Prostate gland (tissue), 2 donors: ENCODE measurements at places on chromosomes 16 and 17. TPM values are rescaled to one million over a fixed set of nuclear protein-coding genes. Genes with fewer than 3 reads are reported as not detected.

GRCh38 chr16:15509593-15510535 is 75.5 kb downstream of the BMERB1 start:
- no peaks in the 10 kb centered on the region for H3K27me3 ChIP-seq
- H3K4me3 ChIP-seq: no peak overlapping the region
- no peak overlapping the region for H3K27ac ChIP-seq

- no peaks in the 10 kb centered on the region for H3K4me1 ChIP-seq
- H3K27ac ChIP-seq: no peak overlapping the region
- DNase-seq: no peak
These were observed 579 bp upstream of the KRTAP9-6 start for GRCh38 chr17:41264599-41264998.

GRCh38 chr17:19702217-19702641 is 14.2 kb downstream of the SLC47A2 start:
- H3K4me1 ChIP-seq: no peaks in the 10 kb centered on the region
- DNase-seq: no peak
- H3K4me3 ChIP-seq: no peak overlapping the region
- H3K36me3 ChIP-seq: no peaks in the 10 kb centered on the region

DNA sequence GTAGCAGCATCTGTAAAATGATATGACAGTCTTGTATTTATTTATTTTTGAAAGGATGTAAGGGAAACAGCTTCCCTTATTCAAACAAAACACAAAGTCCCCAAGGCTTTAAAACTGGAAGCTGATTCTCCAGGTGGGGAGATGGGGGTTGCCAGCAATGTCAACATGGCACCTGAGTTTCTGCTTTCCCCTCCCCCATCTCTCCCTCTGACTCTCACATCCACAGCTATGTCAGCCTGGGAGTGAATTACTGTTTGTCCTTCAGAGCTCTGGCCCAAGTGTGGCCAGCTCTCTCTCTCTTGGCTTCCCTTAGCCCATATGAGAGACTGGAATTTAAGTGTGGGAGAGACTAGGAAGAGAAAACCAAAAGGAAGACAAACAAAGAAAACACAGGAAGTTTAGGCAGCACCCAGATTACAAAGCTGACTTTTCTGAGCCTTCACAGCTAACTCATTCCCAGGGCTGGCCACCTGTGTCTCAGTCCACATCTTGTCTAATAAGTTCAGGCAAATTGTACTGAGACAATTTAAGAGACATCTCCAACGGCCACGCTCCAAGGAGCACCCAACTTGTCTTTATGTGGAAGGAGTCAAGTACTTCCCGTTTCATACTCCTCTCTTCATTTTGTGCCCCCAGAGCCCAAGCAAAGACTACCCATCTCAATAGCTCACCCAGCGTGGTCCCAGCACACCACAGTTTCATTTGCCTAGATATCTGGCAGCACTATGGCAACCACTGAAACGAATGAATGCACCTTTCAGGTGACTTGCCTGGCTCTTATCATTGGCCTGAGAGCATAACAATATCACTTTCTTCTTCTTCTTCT is 69.2 kb downstream of the SOX9 start:
- H3K36me3 ChIP-seq: no peaks in the 10 kb centered on the region
- DNase-seq: no peak
- no peak overlapping the region for H3K27ac ChIP-seq

DNA sequence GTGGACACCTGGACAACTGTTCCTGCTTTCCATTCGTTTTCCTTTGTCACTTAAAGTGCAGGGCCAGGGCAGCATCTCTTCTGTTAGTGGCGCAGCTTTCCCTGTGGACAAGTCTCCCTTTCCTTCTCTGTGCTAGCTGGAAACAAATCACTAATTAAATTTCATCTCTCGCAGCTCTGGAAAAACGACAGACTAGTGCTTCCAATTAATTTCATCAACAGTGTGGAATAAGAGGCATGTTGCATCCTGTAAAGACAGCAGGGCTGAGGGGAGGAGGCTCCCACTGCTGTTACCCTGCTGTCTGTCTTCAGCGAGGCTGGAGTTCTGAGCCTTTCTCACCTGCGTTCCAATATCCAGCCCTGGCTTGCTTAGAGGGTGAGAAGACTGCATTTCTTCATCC is 352.1 kb upstream of the HSBP1 start:
- no peaks in the 10 kb centered on the region for H3K27me3 ChIP-seq
- no peaks in the 10 kb centered on the region for H3K36me3 ChIP-seq
- H3K4me1 ChIP-seq: no peaks in the 10 kb centered on the region
- DNase-seq: no peak
- H3K27ac ChIP-seq: no peak overlapping the region

DNA sequence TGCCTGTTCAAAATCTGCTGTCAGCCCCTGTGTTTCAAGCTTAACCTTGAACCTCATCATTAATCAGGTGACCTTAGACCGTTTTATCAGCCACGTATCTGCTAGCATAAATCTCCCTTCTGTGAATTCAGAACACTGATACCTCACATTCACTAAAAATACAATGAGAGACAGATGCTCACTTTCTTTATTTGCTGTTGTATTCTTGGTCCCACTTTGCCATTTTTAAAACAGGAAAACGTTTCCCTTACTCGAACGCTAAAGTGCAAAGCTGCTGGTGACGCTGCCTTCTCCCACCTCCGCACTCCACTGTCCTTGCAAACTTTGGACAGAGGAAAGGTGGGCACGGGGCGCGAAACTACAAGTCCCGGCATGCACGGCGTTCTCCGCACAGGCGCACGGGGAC is 220 bp upstream of the ARHGAP44 start:
- peak overlapping the region; percentile 65 for H3K4me3 ChIP-seq
- peak overlapping the region; percentile 71 for H3K27ac ChIP-seq
- no peaks in the 10 kb centered on the region for H3K4me1 ChIP-seq
- DNase-seq: no peak
- H3K27me3 ChIP-seq: no peaks in the 10 kb centered on the region

DNA sequence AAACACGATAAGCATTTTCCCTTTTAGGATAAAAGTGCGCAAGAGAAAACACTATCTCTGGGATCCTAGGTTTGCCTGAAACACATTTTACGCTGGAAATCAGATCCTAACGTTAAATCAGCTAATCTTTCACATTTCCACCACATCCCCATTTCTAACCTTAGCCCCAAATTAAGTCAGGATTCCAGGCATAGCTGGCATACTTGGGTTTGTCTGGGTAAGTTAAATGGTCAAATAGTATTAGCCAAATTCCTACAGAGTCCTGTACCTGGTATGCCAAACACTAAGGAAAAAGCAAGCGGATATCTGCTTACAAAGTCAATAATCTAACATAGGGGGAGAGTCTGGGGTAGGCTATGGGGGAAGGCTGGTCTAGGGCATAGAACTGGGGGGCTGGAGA is 557.4 kb upstream of the ZFHX3 start:
- H3K27me3 ChIP-seq: no peaks in the 10 kb centered on the region
- no peak overlapping the region for H3K4me3 ChIP-seq
- no peaks in the 10 kb centered on the region for H3K36me3 ChIP-seq
- H3K4me1 ChIP-seq: no peaks in the 10 kb centered on the region
- H3K27ac ChIP-seq: no peak overlapping the region
- no peak for DNase-seq

DNA sequence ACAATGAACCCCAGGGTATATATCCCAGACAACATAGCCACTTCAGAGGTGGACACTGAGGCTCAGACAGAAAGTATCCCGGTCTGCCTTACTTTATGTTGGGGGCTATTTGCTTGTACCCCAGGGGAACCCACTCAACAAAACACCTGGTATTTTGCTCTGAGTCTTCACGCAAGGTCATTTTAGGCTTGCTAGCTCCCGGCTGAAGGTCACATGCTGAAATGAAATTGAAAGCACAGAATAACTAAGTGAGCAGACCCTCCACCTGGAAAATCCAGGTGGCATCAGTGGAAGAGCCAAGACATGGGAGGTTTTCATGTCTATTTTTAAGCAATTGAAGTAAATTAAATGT is 4.1 kb upstream of the KDM8 start:
- H3K4me1 ChIP-seq: peaks cover 3% of the 10 kb centered on the region
- H3K4me3 ChIP-seq: no peak overlapping the region
- no peaks in the 10 kb centered on the region for H3K27me3 ChIP-seq
- no peak overlapping the region for H3K27ac ChIP-seq
- DNase-seq: no peak

DNA sequence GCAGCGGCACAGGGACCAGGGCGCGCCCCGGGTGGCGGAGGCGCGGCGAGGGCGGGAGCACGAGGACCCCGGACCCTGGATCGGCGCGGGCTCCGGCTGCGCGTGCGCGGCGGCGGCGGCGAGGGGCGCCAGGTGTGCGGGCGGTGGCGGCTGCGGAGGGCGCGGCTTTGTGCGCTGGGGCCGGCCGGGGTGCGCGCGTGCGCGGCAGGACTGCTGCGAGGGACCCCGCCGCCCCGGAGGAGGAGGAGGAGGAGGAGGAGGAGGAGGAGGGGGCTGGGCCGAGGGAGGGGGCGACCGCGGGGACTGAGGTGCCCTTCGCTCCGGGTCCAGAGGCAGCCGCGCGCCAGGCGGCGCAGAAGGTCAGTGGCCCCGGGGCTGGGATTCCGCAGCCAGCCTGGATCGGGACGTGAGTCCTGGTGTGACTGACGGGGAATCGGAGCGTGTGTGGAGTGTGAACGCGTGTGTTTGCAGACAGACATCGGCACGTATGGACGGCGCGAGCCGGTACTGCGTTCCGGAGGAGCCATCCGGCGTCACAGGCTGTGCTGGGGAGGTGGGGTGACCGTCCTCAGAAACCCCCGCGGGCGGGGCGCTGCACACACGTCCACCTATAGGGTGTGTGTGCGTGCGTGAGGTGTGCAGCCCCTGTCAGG is 19.5 kb upstream of the RAP1GAP2 start:
- H3K4me1 ChIP-seq: no peaks in the 10 kb centered on the region
- H3K36me3 ChIP-seq: no peaks in the 10 kb centered on the region
- peaks cover 11% of the 10 kb centered on the region for H3K27me3 ChIP-seq
- peak overlapping the region; percentile 4 for H3K4me3 ChIP-seq
- DNase-seq: no peak
- H3K27ac ChIP-seq: no peak overlapping the region

DNA sequence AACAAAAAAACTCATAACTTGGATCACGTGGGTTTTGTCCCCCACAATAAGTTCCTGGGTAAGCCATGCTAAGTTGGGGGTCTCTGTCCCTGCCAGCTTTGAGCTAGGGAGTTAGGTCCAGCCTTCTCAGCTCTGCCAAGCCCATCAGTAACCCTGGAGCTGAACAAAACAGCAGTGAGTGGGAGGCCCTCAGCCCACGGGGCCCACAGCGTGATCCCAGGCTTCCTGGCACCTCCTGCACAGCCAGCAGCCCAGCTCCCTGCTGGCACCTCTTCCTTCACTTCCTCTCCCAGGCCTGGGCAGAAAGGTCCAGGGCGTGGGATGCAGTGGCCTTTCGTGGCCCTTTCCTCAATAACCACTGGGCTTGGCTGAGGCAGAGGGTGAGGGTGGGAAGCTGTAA is 35.5 kb upstream of the CDC42EP4 start:
- H3K4me1 ChIP-seq: peaks cover 2% of the 10 kb centered on the region
- no peaks in the 10 kb centered on the region for H3K36me3 ChIP-seq
- H3K27me3 ChIP-seq: no peaks in the 10 kb centered on the region
- no peak overlapping the region for H3K4me3 ChIP-seq
- no peak for DNase-seq

DNA sequence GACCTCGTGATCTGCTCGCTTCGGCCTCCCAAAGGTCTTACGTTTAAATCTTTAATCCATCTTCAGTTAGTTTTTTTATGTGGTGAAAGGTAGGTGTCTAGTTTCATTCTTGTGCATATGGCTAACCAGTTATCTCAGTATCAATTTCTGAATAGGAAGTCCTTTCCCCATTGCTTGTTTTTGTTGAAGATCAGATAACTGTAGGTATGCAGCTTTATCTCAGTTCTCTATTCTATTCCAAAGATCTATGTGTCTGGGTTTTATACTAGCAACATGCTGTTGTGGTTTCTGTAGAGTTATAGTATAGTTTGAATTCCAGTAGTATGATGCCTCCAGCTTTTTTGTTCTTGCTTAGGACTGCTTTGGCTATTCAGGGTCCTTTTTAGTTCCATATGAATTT is 65.2 kb downstream of the TNFRSF13B start:
- no peaks in the 10 kb centered on the region for H3K4me1 ChIP-seq
- no peaks in the 10 kb centered on the region for H3K36me3 ChIP-seq
- no peak for DNase-seq
- peaks cover 2% of the 10 kb centered on the region for H3K27me3 ChIP-seq
- no peak overlapping the region for H3K27ac ChIP-seq

DNA sequence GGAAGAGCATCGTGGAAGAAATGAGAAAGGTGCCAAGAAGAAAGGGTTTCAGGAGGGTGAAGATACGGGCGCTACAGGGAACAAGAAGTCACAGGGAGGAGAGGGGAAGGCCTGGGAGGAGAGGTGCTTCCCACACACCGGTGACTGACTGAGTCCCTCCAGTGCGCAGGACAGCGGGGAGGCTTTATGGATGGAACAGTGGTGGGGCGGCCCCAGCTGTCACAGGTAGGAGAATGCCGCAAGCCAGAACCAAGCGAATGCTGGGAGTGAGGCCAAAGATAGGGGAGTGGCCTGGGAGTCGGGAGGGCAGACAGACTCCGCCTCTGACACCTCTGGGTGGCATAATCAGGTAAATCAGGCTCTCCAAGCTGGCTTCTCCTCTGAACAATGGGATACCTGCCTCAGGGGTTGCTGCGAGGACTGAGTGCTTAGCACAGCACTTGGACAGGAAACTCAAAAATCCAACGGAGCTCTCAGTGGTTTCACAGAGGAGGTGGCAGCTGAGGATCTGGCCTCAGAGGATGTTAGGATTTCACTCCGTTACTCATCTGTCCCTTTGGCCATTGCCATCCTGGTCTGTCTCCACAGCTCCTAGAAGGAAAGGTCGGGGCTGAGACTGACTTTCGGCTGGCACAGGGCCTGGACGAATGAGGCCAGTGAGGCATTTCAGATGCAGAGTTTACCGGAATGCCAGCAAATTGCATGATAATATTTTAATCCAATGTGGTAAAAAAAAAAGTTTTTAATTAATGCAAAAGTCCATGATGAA is 717 bp upstream of the CNP start:
- H3K4me3 ChIP-seq: peak overlapping the region; percentile 72
- H3K36me3 ChIP-seq: no peaks in the 10 kb centered on the region
- H3K27ac ChIP-seq: peak overlapping the region; percentile 91

- H3K36me3 ChIP-seq: peaks cover 3% of the 10 kb centered on the region
- H3K4me1 ChIP-seq: no peaks in the 10 kb centered on the region
- peak overlapping the region; percentile 94 for H3K27ac ChIP-seq
- no peaks in the 10 kb centered on the region for H3K27me3 ChIP-seq
- DNase-seq: peak; percentile 21
These were observed 474 bp downstream of the CLN3 start for GRCh38 chr16:28491230-28491969.

GRCh38 chr16:7397901-7398300 is 65.3 kb downstream of the RBFOX1 start:
- DNase-seq: no peak
- no peak overlapping the region for H3K27ac ChIP-seq
- no peaks in the 10 kb centered on the region for H3K36me3 ChIP-seq
- no peak overlapping the region for H3K4me3 ChIP-seq

- DNase-seq: no peak
- no peaks in the 10 kb centered on the region for H3K4me1 ChIP-seq
- peaks cover 9% of the 10 kb centered on the region for H3K36me3 ChIP-seq
- H3K4me3 ChIP-seq: no peak overlapping the region
- H3K27ac ChIP-seq: no peak overlapping the region
- no peaks in the 10 kb centered on the region for H3K27me3 ChIP-seq
These were observed 35.8 kb upstream of the PITPNM3 start for GRCh38 chr17:6592173-6592572.

The TNFRSF12A gene
- total RNA-seq: 57.4 TPM

The CNEP1R1 gene
- 41.9 TPM for total RNA-seq

The NECAB2 gene
- total RNA-seq: 2.8 TPM

The APOBR gene
- 3.4 TPM for total RNA-seq

The SLX4 gene
- total RNA-seq: 14.7 TPM

The VMO1 gene
- total RNA-seq: 2.6 TPM

The BTBD17 gene
- total RNA-seq: not detected

The DVL2 gene
- 52.3 TPM for total RNA-seq

The ZACN gene
- total RNA-seq: not detected

The HOXB1 gene
- not detected for total RNA-seq

The RILP gene
- total RNA-seq: 16.9 TPM
